Stimulated activated CD4-positive, alpha-beta T cell treated with anti-CD3 and anti-CD28 coated beads, Interleukin-2, amount 100 ng/mL, for 24 hours (primary cell): ENCODE measurements at places on chromosomes 1 and 21.

GRCh38 chr1:213737398-213738035 lies 250.3 kb upstream of the PROX1 start:
- DNase-seq = no peak

GRCh38 chr21:14572204-14572780 lies 26.2 kb upstream of the SAMSN1 start:
- DNase-seq = no peak

- peak; percentile 56 for DNase-seq
These were observed 98.8 kb downstream of the RABGAP1L start for GRCh38 chr1:174258148-174258550.

DNA sequence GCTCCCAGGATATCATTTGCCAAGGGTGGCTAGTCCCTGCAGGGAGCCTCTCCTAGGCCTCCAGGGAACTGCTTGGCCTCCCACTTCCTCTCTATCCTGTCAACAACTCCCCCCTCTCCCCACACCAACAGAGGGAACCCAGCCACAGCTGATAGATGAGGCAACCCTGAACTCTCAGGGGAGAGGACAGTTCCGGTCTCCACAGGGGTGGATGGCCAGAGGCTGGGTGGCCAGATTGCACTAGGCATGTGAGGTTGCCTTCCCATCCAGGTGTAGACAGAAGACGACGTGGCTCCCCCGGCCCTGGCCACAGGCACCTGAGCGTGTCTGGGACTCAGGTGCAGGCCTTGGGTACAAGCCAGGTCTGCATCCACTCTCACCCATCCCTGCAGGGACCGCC lies 53.3 kb downstream of the TOR1AIP2 start:
- no peak for DNase-seq

GRCh38 chr1:229409616-229410369 lies 24.1 kb downstream of the ACTA1 start:
- no peak for DNase-seq

DNA sequence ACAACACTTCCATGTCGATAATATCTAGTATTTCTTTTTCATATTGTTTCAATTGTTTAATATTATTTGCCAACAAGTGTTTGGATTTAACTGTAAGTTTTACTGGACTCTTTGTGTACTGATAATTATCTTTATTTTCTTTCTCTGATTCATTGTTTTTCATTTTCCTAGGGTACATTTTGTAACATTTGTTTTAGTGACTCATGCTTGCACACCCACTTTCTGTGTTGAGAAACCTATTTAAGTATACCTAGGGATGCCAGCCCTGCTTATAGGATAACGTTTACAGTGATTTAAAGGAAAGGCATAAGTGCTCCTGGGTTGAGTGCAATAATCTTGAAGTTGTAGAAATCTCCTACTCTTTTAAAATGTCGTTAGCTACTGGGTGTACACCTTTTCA lies 1386.0 kb upstream of the ADGRL4 start:
- DNase-seq = no peak

GRCh38 chr1:214332946-214333798 lies 52.2 kb downstream of the SMYD2 start:
- peak; percentile 51 for DNase-seq

GRCh38 chr21:33849834-33850233 lies 65.8 kb downstream of the ATP5PO start:
- no peak for DNase-seq

- no peak for DNase-seq
These were observed 31.6 kb downstream of the PTGS2 start for GRCh38 chr1:186648613-186649012.
